ENCODE measurements at places on chromosomes 7 and 10. TPM values are rescaled to one million over a fixed set of nuclear protein-coding genes. Genes with fewer than 3 reads are reported as not detected.

Gene CHN2
- total RNA-seq = 35.3 TPM

Gene EPHB4
- 96.1 TPM for total RNA-seq

Gene CALHM3
- total RNA-seq = not detected

Gene GALNT11
- 29.4 TPM for total RNA-seq

Gene AKR1C4
- not detected for total RNA-seq

All from spleen (tissue), 13 donors.